ENCODE measurements at places on chromosomes 6 and 20.

DNA sequence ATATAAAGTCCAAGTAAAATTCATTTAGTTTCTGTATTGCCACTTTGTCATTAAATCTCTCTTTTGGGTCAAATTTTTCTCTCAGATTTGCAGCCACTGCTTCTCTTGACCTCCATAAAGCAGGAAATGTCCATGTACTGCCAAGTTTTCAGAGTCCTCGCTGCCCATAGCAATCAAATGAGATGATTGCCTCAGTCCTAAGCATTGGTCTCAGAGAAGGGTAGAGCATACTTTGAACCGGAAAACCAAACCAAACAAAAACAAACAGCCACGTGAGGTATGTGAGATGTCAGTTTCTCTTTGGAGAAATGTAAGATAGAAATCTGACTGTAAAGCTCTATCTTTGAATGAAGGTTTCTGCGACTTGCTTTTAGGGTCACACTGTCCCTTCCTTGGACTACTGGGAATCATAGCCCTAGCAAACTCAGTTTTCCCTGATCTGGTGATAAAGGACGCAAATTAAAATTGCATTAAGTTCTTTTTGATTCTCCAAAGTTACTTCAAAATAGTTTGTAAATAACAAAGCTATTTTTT is 505.4 kb upstream of the CITED2 start:
- DNase-seq = no peak

GRCh38 chr6:159595173-159595572 is 97.9 kb downstream of the SOD2 start:
- DNase-seq = peak; percentile 51

DNA sequence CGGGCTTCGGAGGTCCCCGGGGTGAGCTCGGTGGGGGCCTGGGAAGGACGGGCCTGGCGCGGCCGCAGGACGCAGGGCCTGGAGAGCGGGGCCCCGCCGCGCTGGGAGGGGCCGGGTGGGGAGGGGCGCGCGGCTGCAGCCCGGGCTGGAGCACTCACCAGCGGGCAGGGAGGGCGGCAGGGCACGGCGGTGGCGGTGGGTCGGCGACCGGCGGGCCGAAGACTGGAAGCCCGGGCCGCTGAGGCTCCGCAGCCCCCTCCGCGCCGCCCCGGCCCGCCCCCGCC is at the start of gene GATA5:
Gene GATA5, minus strand, starts transcription at position 224 of the 284 bp plus-strand sequence. CDS start 474 bp downstream, outside the sequence.
- no peak for DNase-seq

DNA sequence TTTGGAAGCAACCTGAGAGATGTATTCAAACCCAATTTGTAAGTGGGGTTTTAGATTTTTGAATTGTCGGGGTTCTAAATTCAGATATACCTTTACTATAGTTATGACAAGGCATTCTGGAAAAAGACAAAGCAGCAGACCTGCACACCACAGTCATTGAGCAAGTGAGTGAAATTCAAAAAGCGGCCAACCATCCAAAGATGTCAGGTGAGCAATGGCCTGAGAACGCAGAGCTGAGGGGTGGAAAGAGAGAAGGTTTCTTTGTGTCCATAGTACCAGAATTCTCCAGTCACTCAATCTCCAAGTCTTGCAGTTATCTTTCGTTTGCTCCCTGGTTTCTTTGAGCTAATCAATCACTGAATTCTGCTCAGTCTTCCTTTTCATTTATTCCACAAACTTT is 1.8 kb upstream of the FRK start:
- no peak for DNase-seq

DNA sequence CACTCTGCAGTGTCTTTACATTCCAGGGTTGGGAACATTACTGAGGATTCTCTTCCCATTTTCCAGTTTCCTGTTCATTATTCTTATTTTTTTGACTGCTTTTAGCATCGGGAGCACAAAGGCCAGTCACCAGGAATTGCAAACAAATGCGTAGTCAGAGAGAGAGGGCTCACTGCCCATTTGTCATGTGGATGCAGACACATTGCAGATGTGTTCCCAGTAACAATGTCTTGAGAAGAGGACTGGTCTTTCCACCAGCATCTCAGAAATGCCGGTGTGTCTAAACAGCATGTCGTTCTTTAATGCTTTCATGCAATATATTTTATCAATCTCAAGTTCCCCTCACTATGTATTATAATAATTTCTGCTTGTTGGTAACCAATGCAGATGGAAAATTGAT is 952 bp upstream of the TAAR6 start:
- no peak for DNase-seq

- DNase-seq = no peak
These were observed 1118.8 kb upstream of the MAP3K7 start for GRCh38 chr6:91705646-91706045.

DNA sequence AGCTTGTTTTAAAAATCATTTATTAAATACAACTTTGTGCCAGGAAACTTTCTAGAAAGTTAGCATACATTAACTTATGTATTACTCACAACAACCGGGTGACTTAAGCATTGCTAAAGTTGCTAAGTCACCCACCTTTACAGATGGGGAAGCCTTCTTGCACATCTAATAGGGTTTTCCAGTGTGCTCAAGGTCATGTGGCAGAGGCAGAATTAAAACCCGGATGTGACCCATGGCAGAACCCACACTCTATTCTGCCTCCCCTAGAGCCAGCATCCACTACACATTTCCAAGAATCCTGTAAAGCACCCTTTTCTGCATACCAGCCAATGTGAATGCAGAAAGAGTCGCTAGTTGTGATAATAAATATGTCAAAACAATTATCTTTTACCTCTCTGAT is 13.4 kb downstream of the LINC00237 start:
- no peak for DNase-seq

DNA sequence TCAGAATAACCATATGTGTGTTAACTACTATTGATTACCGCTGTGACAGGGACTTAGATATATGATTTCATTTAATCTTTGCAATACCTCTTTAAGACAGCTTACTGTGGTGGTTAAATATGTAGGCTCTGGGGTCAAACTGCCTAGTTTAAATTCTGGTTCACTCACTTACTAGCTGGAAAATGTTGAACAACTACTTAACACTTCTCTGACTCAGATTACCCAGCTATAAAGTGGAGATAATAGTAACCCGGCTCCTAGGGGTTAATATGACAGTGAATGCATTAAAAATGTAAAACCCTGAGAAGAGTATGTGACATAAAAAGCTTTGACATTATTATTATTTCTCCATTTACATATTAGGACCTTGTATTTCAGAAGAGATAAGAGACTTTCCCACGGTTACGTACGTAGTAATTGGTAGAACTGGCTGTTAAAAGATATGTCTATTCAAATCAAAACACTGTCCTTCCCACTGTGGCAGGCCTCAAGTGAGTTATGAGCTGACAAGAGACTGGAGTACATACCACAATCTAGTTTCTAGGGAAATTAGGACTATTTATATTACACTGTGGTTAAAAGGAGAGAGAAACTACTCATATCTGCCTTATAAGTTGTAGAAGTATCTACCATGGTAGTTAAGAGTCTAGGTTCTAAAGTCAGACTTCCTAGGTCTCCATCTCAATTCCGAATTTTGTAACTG is 4.4 kb upstream of the PLCB1 start:
- peak; percentile 56 for DNase-seq

- no peak for DNase-seq
These were observed 8.0 kb downstream of the POFUT1 start for GRCh38 chr20:32215729-32216128.

DNA sequence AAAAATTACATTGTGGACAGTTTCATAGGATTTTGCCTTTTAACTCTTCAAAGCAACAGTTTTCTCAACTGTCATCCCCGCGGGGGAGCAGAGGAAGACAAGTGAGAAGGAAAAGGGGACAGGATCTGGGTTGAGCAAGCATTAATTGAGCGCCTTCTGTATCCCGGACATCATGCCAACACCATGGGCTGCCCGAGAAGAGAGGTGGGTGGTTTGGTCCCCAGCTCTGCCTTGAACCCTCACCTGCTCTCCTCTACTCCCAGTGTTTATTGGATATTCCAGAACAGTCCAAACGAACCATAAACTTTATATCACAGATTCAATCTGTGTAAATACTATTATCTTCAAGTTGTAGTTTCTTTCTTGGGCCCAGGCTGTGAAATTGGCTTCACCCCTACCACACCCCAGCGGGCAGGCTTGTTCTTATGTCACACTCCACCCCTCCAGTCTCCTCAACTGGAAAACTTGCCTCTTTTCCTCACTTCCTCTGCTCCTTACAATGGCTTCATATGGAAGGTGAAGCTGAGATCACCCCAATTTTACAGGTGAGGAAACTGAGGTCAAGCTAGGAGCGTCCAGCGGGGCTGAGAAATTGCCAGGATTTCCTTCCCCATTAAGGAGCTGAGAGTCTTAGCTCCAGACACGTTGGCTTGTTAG is 6.0 kb downstream of the PCK1 start:
- no peak for DNase-seq

DNA sequence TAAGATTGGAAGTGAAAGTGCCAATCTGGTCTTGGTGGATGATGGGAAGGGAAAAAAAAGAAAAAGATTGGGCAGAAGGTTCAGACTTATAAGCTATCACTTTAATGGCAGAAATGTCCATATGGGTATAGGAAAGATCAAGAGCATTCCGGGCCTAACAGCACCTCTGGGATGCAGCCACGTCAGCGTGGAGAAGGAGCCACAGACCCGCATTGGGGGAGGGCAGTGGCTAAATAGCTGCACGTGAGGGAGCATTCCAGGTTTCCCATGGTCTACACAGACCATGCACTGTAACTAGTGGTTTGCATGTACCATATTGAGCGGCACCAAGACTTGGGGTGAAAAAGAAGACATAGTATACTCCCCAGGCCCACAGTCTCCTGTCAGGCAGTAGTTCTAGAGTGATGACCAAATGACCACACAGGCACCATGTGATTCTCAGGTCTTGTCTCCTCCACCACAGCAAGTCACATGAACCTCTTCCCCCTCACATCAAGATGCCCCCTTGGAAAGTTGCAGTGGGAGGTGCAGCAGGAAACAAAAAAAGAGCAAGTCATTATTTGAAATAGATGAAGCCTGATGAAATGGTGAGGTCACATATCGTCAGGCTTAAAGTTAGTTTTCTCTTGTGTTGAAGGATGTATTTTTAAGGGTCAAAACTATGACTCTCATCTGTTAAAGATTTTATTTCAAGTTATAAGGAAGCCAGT is 94.4 kb upstream of the TNFAIP3 start:
- DNase-seq = no peak

GRCh38 chr20:64006490-64006889 is 25.6 kb downstream of the PRPF6 start:
- DNase-seq = no peak

DNA sequence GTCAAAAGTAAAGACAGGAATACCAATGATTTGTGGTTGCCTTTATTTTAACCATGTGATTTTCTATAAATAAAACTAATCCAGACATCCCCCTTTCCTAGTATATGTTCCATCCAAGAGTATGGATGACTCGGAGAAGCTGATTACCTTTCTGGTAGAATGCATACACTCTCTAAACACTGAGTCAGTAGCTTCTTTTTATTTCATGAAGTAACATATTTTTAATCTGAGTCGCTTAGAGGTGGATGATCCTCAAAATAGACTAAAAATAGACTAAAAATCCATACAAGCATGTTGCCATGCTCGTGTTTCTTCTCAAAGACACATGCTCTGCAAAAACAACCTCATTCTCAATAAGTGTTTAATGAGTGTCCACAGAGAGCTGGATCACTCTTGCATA is 263.7 kb downstream of the COL12A1 start:
- peak; percentile 80 for DNase-seq

DNA sequence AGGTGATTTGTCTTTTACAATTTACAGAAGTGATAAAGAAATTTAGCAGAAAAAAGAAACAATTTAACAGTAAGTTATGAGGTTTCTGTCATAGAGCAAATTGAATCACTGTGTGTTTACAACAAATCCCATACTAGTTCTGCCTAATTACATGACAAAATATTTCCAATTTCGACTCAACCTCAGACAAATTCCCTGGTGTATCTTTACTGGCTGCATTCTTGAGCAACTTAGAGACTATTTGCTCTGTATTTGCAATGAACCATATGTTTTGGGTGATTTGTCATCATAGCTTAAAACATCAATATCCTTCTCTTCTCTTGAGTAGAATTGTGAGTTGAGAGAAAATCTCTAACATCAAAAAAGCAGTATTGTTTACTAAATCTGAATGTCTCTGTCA is 128.7 kb downstream of the SIM1 start:
- DNase-seq = peak; percentile 80

- DNase-seq = peak; percentile 60
These were observed 241.4 kb downstream of the IBTK start for GRCh38 chr6:82006027-82006738.

- DNase-seq = no peak
These were observed 724.6 kb downstream of the UTRN start for GRCh38 chr6:145009711-145010110.

DNA sequence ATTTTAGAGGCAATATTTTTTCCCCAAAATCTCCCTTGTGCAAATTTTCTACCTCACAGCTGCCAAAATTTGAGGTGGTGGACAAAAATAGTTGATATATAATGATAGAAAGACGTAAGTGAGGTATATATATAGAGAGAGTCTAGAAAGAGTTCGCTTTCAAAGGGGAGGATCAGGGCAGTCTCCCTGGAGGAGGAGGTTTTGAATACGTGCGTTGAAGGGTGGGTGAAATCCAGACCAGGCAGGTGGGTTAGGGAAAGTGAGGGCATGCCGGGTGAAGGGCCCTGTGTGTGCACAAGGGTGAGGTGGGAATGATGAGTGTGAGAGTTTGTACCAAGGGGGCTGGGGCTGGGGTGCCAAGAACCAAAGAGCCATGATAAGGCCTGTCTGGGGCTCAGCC is 100.2 kb downstream of the CEBPB start:
- no peak for DNase-seq

- peak; percentile 61 for DNase-seq
These were observed 581.8 kb downstream of the CD109 start for GRCh38 chr6:74277777-74278186.

GRCh38 chr6:29236060-29236459 is 65.4 kb downstream of the OR2J2 start:
- DNase-seq = no peak

DNA sequence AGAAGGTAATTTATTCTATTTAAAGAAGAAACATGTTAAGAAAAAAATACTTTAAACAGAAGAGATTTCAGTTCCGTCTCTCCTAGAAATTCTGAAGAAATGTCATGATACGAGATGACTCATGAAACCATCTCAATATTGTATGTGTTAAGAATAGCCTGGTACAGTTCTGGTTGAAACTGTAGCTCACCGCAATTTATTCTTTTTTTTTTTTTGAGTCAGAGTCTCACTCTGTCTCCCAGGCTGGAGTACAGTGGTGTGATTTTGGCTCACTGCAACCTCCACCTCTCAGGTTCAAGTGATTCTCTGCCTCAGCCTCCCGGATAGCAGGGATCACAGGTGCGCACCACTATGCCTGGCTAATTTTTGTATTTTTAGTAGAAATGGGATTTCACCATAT is 103.3 kb downstream of the ARHGAP18 start:
- DNase-seq = peak; percentile 52

DNA sequence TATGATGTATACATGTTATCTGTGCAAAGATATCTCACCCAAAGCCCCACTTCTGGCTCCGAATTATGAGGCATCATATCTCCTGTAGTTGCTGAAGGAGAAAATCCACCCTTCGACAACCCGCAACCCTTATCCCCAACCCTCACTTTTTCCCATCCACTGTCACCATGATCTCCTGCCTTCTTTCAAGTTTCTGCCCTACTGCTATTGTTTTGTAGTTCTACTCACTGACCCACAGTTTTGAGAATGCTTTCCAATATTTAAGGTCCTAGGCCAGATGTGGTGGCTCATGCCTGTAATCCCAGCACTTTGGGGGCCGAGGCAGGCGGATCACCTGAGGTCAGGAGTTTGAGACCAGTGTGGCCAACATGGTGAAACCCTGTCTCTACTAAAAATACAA is 22.2 kb downstream of the ADGRF1 start:
- DNase-seq = no peak

GRCh38 chr6:15962449-15962764 is 166.5 kb upstream of the MYLIP start:
- peak; percentile 97 for DNase-seq

GRCh38 chr6:95321126-95321525 is 256.2 kb upstream of the MANEA start:
- peak; percentile 83 for DNase-seq
